ENCODE measurements at places on chromosomes 1 and 21.

DNA sequence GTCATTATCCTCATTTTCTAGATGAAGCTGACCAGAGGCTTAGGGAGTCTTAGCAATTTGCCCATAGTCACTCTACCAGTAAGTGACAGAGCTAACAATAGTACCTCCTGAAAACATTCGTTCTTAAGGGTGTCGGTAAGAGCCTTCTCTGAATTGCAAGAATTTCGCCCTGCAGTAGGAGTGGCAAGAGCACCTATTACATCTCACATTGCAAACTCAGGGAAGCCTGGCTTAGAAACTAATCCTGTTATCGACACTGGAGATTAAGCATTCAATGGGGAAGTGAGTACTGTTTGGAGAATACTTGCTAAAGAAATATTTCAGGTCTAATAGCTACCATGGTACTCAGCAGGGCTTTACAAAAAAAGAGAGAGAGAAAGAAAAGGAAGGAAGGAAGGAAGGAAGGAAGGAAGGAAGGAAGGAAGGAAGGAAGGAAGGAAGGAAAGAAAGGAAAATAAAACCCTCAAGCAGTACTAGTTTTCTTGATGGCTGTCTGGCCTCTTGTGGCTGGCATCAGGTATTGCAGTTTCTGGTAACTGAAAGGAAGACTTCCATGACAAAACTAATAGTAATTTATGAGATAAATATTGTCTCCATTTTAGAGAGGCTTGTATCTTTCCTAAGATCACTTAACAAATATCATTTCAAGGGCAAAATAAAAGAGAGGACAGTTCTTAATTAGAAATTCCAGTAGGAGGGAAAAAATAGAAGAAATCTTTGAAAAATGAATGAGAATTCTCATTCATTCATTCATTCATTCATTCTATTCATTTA lies 10.4 kb downstream of the C1orf226 start:
- peak; percentile 97 for DNase-seq

- DNase-seq, result no peak
These were observed 21.2 kb upstream of the TMEM61 start for GRCh38 chr1:54959241-54959640.

GRCh38 chr1:220386494-220387195 lies 114.4 kb upstream of the RAB3GAP2 start:
- no peak for DNase-seq

GRCh38 chr1:198042168-198042567 lies 114.6 kb upstream of the NEK7 start:
- DNase-seq, result peak; percentile 25

DNA sequence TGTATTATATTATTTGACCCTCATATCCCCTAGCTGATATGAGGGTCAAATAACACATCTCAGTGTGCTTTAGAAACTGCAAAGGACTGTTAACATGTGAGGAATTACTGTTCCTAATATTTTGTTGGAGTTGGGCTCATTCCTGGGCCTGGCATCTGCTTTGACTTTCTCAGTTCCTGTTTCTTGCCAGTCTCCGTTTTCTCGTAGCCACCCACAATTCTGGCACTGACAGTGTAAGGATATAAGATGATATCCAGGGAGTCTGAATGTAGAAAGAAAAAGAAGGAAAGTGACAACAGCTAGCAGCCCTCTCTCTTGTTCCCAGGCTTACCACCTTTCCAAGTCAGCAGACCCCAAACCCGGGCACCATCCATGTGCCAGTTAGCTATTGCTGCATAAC lies 54.4 kb upstream of the SCMH1 start:
- no peak for DNase-seq

DNA sequence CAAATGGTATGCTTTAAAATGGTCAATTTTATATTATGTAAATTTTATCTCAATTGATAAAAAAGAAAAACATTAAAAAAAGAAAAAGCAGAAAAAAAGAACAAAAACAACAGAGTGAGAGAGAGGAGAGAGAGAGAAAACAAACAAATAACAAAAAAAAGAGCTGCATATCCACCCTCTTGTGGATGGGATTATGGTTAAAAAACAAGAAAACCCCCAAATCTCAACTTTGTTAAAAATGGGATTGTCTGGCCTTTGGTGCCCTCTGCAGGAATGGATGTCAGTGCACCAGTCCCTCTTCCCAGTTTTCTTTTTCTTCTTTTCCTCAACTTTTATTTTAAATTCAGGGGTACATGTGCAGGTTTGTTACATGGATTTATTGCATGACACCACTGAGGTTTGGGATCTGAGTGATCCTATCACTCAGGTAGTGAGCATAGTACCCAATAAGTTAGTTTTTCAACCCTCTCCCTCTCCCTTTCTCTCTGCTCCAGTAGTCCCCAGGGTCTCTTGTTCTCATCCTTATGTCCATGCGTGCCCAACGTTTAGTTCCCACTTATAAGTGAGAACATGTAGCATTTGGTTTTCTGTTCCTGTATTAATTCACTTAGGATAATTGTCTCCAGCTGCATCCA lies 28.1 kb downstream of the RNF187 start:
- DNase-seq, result no peak

DNA sequence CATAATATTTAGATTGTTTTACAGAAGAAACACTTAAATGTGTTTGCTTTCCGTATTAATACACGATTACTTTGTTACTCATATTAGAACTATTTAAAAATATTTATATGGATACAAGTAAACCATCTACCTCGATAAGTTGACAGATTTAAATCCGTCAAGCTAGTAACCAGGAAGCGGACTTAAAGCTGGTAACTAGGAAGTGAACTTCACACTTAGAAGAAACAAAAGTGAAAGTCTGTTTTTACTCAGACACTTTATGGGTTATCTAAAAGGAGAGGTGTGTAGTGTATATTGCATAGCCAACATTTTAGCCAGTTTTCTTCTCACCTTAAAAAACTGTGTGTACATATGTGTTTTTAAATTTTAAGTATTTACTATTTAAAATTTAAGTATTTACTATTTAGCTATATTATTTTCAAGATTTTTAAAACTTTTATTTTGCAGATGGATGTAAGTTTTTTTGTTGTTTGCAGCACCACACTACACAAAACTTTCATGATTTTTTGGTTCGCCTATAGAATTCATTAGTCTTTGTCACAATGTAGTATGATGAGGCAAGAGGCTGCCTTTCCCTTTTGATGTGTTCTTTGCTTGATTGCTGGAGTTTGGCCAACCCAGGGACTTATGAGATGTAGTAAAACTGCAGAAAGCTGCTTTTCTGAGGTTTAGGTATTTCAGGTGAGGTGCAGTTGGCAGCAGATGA lies 2.7 kb downstream of the USP25 start:
- peak; percentile 39 for DNase-seq

GRCh38 chr1:51877434-51878307 lies 856 bp downstream of the NRDC start:
- DNase-seq, result peak; percentile 66

DNA sequence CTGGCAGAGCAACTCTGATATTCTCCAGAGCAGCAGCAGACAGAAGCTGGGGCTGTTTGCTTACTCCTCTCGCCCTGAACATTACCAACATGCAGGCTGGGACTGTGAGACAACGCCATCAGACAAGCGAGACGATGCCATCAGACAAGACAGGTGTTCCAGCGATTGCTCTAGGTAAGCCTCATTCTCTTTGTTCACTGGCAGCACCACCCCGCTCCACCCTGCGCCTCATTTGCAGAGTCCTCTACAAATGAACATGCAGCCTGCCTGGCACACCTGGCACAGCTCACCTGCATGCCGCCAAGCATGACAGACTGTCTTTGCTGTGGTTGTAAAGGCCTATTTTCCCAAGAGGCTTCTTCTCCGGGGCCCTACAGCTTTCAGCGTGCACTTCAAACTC lies 346.2 kb downstream of the SMYD3 start:
- no peak for DNase-seq

- DNase-seq, result no peak
These were observed 53.4 kb upstream of the GOLT1A start for GRCh38 chr1:204267191-204267601.

- DNase-seq, result no peak
These were observed 100.5 kb downstream of the NAV1 start for GRCh38 chr1:201639391-201639790.

DNA sequence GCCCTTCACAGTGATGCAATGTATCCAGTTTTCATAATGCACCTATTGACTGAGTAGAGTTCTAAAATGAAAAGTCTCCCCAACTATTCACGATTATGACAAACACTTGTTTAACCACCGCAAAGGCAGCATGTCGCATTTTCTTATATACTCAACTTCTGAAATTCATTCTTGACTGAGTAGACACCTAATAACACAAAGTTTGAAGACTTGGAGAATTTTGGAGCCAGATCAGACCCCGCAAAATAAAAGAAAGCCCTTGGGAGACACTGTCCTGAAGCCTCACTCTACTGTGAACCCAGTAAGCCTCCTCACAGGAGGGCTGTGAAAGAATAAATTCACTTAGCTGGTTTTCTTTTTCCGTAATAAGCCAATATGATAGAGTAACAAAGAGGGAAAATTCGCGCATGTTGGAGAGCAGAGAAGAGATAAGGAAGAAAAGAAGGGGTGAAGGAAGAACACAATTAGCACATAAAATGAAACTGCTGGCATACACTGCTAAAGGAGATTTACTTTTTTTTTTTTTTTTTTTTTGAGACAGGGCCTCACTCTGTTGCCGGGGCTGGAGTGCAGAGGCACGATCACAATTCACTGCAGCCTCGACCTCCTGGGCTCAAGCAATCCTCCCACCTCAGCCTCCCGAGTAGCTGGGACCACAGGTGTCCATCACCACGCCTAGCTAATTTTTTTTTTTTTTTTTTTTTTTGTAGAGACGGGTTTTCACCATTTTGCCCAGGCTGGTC lies 492 bp upstream of the COLGALT2 start:
- no peak for DNase-seq

GRCh38 chr1:105260001-105260400 lies 1510.3 kb downstream of the AMY1C start:
- DNase-seq, result no peak

DNA sequence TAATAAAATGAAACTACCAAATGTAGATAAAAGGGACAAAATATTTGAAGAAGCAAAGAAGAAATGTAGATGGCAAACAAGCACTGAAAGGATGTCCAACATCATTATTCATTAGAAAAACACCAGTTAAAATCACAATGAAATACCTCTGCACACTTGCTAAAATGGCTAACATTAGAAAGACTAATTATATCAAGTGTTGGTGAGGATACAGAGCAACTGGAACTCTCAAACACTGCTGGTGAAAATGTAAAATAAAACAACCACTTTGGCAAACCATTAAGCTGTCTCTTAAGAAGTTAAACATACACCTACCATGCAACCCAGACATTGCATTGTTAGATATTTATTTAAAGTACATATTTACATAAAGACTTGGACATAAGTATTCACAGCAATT lies 138.6 kb upstream of the FGGY start:
- no peak for DNase-seq

DNA sequence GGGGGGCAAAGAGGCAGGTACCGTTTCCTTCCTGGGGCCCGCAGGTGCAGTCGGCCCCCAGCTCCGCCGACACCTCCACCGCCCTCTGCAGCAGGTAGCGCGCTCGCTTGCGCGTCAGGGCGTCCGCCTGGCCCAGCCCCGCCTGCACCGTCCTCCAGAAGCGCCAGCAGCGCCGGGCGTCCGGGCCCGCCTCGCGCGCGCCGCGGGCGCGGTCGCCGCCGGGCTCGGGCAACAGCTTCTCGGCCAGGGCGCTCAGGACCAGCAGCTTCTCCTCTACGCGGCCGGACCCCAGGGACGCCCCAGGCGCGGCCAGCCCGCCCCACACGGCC lies 863 bp downstream of the TARBP1 start:
- DNase-seq, result peak; percentile 75

DNA sequence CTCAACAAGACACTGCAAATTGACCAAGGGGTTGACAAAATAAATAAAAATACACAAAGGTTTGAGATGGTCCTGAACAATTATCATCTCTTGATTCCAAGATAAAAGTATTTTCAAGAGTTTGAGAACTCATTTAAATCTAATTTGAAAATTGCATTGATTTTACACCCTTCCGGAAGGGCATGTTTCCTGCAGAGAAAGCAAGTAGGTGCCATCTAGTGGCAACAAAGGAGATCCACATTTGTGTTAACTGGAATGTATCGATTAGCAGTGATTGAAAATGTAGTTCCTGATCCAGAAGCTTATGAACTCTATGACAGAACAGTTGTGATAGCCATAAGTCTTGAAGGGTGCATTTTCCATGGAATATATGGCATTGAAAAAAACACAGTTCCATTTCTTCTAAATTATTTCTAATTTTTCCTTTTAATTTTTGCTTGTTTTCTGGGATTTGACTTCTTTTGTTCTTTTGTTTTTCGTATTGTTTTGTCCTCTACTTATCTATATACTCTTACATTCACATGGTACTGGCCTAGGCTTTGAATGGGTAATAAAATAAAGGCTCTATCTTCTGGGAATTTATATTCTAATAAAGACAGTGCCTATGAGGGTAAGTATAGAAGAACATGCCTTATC lies 143.7 kb downstream of the DNM3 start:
- peak; percentile 64 for DNase-seq

DNA sequence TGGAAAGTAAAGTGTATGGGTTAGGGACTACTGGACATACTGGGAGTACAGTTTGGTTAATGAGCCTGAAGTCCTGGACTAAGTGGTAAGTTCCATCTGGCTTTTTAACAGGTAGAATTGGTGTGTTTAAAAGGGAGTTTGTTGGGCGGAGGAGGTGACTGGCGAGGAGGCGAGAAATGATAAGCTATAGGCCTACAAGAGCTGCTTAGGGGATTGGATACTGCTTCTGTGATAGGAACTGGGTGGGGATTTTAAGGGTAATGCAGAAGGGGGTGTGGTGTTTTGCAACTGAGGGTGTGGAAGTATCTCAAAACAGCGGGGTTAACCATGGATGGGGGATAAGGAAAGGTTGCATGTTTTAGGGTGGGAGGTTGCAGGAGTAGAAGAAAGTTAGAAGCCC lies 3.5 kb downstream of the ERVH48-1 start:
- DNase-seq, result no peak

DNA sequence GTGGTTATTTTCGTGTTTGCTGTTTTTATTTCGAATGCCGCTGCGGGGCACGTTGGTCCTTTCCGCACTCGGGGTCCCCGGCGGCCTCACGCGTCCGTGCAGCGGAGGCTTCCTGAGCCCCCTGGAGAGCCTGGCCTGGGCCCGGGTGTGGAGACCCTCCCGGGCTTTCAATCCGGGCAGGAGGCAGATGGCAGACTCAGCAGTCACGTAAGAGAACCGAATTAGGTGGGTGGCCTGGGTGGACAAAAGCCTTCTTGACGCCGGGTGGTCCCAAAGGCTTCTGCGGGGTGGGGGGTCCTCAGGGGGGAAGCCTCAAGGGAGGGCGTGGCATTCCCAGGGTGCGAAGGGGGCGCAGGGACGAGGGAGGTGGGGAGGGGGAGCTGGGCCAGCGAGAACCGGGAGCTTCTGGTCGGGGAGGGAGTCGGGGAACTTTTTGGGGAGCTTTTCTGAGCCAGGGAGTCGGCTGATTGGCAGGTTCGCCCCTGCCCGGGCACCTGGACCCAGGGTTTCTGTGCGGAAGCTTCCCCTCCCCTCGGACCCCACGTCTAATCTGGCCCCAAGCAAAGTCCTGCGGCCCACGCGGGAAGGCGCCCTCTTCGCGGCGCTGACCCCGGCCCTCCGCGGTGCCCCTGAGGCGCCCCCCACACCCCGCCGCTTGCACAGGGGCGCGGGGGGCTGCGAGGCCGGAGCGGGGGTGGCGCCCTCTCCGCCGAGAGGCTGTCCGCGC lies 1.3 kb upstream of the HES4 start:
- no peak for DNase-seq

- no peak for DNase-seq
These were observed 5.5 kb downstream of the SDCCAG8 start for GRCh38 chr1:243261390-243261789.
